ENCODE measurements at places on chromosomes 6 and 20.

DNA sequence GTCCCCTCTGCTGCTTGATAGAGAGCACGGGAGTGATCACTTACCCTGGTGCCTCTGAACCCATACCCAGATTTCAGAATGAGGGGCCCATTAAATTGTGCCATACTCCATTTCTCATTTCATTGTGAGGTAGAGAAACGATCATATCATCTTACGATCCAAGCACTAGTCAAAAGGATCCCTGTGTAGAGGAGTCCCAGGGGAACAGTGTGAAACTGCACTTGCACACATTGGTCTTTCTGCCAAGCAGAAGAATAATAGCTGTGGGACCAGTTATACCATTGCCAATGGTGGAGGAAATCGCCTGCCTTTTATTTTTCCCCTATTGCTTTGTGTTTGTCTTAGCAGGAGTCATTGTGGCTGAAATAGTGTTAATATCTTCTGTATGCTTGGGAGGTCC lies 161.9 kb downstream of the FARS2 start:
- no peak for DNase-seq

- no peak for DNase-seq
Observed at GRCh38 chr20:50628853-50629669, 62.3 kb downstream of the RIPOR3 start.

DNA sequence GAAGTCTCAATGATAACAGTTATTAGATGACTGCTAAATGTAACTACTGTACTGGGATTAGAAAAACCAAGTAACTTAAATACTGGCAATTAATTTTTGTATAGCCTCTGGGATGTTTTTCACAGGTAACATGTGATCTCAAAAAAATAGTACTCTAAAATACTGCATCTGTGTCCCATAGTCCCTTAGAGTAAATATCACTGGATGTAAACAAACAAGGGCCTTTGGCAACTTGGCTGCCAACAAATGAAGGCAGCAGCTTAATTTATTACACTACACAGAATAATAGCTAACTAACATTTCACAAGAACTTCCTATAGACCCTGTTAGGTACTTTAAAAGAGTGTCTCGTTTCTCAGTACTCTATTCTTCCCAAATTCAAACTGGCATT lies 14.0 kb downstream of the ARHGAP18 start:
- no peak for DNase-seq

DNA sequence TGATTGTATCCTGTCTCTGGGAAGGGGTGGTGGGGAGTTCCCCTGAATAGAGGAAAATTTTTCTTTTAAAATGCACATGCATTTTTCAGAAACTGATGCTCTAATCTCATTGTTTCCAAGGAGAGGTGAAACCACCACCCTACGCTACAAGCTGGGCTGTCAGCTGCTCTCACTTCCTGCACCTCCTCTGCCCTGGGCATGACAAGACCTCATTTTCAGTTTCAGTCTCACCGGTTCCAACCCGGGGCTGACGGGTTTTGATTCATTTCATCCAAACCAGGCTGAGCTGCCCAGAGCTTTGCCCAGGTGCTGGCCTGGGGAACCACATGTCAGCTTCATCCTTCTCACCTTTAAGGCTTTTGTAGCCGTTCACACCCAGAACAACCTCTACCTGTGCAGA lies 99.7 kb downstream of the EYA2 start:
- DNase-seq = peak; percentile 38

- DNase-seq = no peak
Observed at GRCh38 chr6:142842418-142843261, 102.3 kb downstream of the HIVEP2 start.

DNA sequence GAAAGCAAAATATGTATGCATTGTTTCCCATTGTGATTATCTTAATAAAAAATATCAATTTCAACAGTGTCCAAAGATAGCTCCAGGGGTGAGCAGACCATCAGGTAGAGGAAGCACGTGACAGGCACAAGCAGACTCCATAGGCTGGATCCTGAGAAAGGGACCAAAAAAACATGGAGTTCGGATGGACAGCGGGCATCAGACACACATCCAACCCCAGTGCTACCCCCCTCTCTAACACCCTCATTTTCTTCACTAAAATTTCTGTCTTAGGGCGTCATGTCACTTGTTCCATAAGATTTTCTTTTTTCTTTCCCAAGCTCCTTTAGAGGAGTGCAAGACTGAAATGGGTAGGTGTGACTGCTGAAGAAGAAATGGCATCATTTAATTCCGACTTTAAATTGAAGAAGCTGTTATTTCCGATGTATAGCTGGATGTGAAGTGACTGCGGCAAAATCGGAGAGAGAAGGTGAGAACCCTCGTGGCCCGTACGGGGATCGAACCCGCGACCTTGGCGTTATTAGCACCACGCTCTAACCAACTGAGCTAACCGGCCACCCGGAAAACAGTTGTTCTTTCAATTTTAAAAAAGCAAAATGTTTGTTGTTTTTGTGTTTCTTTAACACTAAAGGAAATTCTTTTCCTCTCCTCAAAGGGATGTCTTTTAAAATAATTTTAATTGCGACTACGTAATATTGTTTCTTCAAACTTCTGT lies 10.3 kb upstream of the PRSS16 start:
- DNase-seq = no peak

DNA sequence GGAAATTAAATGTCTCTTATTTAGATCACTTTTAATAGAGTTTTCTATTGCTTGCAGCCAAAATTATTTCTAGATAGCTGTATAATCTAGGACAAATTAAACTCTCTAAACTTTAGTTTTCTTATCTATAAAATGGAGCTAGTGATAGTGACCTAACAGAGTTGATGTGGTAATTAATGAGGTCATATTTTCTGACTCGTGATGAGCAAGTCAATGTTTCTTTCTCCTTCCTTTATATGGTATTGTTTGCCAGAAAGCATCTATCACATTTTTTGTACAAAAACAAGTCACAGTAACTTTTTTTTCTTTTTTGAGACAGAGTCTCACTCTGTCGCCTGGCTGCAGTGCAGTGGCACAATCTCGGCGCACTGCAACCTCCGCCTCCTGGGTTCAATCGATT lies 267.7 kb downstream of the FARS2 start:
- DNase-seq = no peak

DNA sequence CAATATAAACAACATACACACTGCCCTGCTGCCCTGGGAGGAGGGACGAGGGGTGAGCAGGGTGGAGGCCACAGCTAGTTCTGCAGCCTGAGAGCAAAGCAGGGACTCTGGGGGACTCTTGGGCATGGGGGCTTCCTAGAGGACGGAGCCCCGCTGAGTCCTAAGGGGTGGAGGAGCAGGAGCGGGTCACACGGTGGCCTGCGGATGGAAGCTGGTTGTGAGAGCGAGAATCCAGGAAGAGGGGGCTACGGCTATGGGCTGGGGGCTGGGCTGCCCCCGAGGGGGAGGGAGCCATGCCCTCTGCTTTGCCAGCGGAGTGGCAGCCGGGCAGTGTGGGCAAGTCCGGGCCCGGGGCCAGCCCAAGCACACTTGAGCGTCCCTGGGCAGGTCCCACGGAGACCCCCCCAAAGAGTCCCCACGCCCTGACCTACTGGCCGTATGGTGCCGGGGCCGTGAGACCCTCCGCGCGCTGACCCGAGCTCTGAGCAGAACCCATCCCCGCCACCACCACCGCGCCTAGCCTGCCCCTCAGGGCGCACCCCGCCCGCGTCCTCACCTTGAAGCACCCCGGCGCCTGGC lies 369 bp downstream of the ADAM33 start:
- no peak for DNase-seq

DNA sequence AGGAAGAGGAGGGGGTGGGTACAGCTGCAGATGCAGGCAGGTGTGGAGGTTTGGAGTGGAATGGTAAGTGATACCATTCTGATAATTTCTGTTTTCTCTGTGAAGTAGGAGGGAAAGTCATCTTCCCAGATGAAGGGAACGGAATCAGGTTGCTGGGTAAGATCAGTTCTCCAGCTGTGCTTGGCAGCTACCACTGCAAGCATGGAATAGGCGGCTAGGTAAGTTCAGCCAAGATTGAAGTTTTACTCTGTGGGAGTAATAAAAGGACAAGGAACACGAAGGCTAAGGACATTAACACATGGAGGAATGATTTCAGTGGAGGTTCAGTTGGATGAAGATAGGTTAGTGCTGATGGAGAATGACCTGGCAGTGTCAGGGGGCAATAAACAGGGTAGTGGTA lies 128.3 kb downstream of the CARMIL1 start:
- no peak for DNase-seq

DNA sequence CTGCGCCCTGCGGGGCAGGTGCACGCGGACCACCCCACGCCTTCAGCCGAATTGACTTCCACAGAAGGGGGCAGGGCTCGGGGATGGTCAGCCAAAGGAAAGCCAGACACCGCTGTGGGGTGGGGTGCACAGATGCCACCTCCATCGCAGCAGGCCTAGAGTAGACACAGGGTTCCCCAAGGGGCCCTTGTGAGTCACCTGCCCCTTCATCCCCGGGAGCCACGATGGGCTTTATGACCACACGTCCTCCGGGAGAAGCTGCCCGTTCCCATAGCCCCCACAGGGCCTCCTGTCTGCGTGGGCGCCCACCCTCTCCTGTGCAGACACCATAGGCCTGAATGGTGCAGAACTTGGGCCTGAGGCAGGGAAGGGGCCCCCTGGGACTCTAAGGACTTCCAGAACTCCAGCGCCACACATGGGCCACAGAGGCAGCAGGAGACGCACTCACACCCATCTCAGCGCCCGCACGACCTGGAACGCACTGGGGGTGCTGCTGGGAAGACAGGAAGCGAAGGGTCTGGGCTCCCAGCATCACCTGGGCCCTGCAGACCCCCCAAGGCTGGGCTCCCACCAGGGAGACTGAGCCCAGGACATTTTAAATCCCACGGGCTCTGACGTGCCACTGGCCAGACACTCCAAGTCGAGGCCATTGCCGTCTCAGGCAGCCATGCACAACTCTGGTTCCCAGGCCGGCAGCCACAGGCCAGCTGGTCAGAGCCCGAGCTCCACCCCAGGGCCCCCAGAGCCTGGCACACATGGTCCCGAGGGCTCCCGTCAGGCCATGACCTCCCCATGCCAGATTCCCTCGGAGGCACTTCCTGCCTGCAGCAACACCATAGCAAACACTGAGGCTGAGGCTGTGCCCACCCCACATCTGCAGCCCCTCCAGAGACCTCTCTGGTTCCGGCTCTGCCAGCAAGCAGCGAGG lies 134.2 kb downstream of the DLL1 start:
- no peak for DNase-seq

DNA sequence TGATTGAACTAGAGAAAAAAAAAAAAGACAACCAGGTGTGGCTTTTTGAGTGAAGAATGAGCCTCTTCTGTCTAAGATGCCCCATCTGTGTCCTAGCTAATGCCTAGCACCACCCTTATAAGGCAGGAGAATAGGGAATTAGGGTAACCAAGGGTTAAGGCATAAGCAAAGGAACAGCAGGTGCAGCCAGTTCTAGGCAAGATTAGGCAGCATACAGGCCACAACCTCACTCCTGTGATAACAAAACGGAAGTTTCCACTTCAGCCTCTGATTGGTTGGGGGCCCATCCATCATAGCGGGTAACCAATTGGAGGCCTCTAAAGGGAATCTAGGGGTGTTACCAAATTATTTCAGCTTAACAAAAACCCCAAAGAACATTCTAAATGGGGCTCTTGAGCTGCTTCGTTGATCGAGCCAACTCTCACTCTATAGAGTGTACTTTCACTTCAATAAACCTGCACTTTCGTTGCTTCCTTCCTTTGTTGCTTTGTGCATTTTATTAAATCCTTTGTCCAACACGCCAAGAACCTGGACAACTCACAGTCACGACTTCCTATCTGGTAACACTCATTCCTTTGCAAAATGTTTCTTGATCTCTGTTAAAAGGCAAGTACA lies 61.9 kb upstream of the TAGAP start:
- peak; percentile 83 for DNase-seq

GRCh38 chr20:49704932-49705336 lies 8.7 kb downstream of the B4GALT5 start:
- DNase-seq = no peak

GRCh38 chr6:134419716-134420115 lies 101.8 kb upstream of the SGK1 start:
- DNase-seq = no peak

GRCh38 chr6:25343984-25344383 lies 64.8 kb downstream of the CARMIL1 start:
- DNase-seq = no peak

GRCh38 chr6:97312241-97312640 lies 29.2 kb upstream of the MMS22L start:
- no peak for DNase-seq

DNA sequence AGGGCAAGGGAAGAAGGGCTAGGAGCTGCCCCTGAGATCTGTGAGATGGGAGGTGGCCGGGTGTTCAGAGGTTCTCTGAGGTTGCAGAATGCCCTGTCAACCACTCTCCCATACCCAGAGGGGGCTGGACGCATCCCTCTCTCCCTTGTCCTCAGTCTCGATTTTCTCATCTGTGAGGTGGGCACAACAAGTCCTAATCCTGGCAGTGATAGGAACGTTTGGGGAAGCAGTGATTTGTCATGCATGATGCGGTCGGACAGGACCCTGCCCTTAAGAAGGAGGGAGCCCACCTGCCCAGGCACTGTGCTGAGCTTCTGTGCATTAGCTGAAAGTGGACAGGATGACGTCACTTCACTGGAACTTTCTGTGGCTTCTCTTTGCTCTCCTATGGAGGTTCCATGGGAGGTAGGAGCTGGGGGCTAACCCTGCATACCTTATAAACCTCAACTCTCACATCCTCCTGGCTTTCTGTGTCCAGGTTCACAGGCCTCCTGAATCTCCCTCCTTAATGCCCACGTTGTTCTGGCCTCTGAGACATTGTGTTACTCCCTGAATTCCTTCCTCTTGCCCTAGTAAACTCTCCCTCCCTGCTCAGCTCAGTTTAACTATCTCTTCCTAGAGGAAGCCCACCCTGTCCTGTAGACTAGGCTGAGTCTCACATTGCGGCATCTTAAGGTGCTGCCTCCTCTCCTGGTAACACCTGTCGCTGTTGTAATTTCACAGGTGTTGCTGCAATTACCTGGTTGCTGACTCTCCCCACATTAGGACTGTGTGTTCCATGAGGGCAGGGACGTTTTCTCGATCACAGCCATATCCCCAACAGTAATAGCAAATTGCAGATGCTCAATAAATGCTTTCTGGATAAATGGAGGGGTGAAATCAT lies 30.1 kb upstream of the CSNK2A1 start:
- no peak for DNase-seq

DNA sequence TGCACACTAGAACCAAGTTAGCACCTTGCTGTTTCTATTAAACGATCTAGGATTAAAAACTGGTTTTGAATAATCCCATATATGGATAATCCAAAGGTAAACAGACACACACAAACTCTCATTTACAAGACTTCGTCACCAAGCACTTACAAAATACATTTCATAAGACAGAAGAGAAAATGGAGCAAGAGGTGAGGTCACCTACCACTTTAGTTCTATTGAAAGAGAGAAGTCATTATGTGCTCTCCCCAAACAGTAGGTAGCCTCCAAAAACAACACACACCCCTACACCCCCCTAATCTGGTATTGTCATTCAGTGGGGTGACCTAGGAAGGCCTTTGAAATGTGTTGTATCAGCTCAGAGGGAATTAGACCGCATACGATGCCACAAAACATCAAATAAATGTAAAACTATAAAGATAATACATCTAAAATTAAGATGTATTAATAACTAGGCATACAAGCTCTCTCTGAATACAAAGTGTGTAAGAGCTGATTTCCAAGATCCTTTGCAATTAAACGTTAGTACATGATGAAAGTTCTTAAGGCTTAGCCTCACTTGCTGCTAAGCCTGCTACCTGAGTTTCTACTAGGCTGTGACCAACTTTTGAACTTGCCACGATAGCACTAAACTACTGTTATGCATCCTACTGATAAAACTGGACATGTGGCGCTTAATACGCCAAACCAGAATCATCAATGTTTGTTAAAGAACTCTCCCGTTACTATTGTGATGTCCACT lies 1.6 kb downstream of the SRPK1 start:
- DNase-seq = no peak

GRCh38 chr6:170046791-170047626 lies 243.9 kb downstream of the DLL1 start:
- peak; percentile 2 for DNase-seq

All from transverse colon (tissue), 4 donors.